ENCODE measurements at places on chromosomes 1 and 21.
A peak's percentile ranks its signal among the peaks of the same experiment; 100 is the strongest.

DNA sequence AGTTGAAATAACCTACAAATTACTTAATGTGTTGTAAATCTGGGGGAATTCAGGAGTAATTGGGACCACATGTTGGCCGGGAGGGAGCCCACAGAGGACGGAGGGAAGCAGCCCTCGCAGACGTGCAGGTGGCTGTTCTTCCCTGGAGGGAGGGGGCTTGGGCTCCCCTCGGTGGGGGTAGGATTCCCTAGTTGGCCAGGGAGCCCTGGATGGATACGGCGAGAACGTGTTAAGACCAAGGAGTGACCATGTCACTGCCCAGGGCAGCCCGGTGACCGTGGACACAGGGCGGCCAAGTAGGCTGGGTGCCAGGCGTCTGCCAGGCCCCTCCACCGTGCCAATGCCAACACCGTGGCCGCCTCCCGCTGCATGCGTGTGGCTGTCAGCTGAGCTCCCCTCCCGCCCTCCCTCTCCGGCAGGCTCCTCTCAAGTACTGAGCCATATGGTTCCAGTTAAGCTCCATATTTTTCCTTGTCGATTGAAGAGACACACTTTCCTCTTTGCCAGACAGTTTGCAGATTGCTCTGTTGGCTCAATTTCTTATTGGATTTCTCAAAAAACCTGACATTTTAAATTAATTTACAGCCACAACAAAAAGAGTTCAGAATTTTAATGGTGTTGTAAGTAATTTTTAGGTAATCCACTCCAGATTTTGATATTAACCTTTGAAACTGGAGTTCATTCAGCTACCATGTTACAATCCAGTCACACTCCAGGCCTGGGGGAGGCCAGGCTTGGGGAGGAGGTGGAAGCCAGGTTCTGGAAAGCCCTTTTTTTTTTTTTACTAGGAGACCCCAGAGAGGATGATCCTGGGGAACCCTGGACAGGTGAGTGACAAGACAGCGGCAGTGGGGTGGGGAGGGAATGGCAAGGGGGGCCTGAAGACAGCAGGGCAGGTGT lies 71.2 kb downstream of the CASZ1 start:
- no peak for DNase-seq

DNA sequence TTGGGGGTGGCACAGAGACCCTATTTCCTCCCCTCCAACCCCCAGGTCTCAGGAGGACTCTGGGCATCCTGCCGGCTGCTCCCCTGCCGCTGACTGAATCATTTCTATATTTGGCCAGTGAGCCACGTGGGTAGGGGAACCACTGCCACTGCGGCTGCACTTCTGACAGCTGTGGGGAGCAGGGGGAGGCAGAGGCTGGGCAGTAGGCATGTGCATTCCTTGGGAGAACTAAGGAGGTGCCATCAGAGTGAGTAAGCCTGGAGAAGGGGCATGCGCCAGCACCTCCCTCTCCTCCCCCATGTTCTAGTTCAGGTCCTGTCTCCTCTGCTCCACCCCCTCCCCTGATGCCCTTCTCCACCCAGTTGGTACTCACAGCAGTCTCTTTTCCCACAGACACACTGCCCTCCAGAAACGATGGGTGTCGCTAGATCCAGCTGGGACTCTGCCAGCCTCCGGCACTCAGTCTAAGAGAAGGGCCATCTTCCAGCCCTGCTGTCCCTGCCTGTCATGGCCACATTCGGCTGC lies 12.0 kb downstream of the PPFIA4 start:
- DNase-seq = no peak

DNA sequence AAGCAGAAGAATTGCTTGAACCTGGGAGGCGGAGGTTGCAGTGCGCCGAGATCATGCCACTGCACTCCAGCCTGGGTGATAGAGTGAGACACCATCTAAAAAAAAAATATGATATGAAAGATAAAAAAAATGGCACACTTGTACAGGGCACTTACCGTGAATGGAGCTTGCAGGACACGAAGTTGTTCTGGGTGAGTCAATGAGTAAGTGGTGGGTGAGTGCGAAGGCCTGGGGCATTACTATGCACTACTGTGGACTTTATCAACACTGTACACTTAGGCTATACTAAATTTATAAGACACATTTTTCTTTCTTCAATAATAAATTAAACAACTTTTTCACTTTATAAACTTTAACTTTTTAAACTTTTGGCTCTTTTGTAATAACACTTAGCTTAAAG lies 37.0 kb downstream of the TNFRSF8 start:
- no peak for DNase-seq

DNA sequence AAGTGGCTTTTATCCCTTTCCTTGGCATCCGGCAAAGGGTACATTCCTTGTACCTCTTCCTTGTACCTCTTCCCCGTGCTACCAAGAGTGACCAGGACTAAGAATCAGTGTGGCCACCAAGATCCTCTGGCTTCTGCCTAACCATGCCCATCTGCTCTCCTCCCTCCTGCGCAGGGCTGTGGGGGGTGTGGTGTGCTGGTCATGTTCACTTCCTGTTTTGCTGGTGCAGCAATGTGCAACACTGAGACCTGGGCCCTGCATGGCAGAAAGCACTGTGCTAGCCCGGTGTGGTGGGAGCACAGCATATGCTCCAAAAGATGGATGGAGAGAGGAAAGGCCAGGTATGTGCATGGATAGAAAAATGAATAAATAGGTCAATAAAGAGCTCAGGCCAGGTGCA lies 33.3 kb upstream of the TENT5C start:
- peak; percentile 57 for DNase-seq

DNA sequence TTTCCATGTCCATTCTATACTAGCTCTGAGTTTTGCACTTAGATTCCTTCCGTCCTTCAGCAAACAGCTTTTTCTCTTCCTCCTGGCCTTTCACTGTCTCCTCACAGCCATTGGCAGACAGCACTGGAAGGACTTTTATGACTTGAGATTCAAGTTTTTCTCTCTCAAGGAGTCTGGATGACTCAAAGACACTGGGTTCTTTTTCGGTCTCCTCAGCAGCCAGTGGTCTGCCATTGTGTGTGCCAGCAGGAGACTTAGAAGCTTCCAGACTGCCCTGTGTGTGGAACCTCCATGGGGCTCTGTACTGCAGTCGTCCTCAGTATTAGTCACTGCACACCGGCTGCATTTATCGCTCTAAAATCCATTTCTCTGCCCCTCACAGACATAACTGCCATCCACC lies 30.5 kb downstream of the NTNG1 start:
- no peak for DNase-seq

DNA sequence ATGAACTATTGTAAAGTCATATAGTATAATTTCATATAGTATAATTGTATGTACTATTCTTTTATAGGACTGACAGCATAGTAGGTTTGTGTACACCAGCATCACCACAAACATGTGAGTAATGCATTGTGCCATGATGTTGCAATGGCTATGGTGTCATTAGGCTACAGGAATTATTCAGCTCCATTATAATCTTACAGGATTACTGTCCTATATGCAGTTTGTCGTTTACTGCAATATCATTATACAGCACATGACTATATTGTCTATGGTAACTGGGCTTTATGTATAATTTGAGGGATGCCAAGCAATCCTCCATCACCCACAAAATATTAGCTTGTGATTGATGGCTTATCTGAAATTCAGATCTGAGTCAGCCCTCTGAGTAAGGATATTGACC lies 54.2 kb upstream of the PBX1 start:
- no peak for DNase-seq

DNA sequence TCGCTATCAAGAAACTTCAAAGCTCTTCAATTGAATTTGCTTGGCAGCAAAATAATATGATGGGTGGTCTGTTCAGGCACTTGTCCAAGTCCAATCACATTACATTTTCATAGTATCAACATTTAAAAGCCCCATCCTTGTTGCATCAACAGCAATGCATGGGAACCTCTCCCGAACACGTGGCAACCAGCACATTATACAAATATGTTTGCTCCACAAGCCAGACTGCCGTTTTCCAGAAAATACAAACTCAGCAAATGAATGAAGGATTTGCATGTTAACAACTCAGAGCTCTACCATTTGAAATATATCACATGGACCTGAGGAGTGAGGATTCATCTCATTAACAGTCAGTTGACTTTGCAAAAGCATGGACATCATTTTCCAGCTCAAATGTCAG lies 20.0 kb upstream of the LYPLAL1 start:
- no peak for DNase-seq

GRCh38 chr21:32475162-32475812 lies 62.8 kb downstream of the EVA1C start:
- DNase-seq = no peak

DNA sequence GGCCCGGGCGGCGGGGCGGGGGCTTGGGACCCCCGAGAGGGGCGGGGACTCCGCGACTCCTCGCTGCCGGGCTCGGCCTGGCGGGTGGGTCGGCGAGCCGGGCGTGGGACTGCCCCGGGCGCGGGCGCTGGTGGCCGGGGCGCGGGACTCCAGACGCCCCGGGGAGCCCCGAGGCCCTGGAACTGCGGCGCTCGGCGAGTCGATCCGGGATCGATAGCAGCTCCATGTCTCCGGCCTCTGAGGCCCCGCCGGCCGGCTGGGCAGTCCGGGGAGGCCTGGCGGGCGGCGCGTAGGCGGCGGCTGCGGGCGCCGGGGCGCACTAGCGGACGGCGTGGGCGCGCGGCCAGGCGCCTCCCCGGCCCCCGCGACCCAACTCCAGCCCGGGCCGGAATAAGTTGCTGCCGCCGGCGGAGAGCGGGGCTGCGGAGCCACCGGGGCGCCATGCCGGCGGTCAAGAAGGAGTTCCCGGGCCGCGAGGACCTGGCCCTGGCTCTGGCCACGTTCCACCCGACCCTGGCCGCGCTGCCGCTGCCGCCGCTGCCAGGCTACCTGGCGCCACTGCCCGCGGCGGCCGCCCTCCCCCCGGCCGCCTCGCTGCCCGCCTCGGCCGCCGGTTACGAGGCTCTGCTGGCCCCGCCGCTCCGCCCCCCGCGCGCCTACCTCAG lies 400 bp downstream of the SAMD11 start:
- DNase-seq = no peak

- DNase-seq = no peak
Observed at GRCh38 chr1:203695116-203695515, 68.5 kb downstream of the ATP2B4 start.

DNA sequence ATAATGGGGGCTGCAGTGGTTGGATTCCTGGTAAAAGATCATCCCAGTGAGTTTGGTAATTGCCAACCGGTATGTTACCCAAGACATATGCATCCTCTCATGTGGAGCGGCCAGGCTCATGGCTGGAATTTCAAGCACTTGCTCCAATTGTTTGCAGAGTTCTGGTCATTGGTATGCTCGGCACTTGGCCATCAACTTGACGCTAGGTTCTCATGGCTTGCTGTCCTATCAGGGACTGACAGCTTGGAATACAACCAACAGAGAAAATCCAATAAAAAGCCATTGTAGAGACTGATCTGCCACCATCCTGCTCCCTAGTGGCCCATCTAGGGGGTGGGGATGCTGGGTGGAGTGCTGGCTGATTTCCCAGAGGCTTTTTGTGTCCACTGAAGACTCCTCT lies 120.9 kb downstream of the EDEM3 start:
- DNase-seq = no peak

- DNase-seq = no peak
Observed at GRCh38 chr1:4741876-4742423, 87.5 kb downstream of the AJAP1 start.

GRCh38 chr21:14543983-14544382 lies 2.1 kb downstream of the SAMSN1 start:
- DNase-seq = no peak

- DNase-seq = no peak
Observed at GRCh38 chr21:37561506-37561905, 194.9 kb downstream of the DYRK1A start.

- DNase-seq = no peak
Observed at GRCh38 chr1:172742599-172743500, 83.9 kb downstream of the FASLG start.

- DNase-seq = no peak
Observed at GRCh38 chr1:59096501-59096900, 200.4 kb upstream of the FGGY start.

DNA sequence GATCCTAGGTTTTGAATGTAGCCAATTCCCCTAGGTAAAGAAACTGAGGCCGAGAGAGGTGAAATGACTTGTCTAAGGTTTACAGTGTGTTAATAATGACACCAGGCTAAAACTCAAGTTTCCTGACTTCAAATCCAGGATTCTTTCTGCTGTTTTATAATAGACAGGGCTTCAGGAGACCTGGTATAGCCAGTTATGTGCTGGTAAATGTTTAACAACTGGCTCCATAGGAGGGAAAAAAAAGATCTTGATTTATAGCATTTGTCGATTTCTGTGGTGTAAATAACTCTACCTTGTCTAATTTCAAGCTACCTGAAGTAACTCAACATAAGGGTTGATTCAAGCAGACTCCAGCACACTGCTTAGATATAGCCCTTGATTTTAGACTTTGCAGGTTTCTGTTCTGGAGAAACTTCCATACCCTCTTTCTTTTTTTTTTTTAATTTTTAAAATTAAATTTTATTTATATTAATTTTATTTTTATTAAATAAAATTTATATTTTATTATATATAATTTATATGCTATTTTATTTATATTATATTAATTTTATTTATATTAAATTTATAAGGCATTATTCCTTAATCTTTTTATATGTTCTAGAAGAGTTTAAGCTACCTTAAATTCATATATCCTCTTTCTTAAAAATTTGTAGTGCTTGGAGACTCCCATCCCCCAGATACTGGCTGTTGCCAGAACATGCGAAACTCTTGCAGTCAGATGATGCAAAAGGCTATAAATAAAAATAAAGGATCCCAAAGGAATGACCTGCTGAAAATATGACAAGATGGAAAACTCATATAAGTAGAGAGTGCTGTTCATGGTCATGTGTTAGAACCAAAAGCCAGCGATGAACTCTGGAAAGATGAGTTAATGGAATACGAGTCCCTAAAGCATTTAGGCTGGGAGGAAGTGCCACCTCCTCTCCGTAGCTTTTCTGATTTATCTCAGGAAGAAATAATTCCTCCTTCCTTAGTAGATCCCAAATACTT lies 35.4 kb upstream of the SRSF10 start:
- DNase-seq = no peak

GRCh38 chr1:223248770-223249140 lies 105.7 kb upstream of the TLR5 start:
- DNase-seq = peak; percentile 57

- DNase-seq = no peak
Observed at GRCh38 chr1:38270849-38271633, 224.4 kb upstream of the POU3F1 start.
